ENCODE measurements at places on chromosomes 11 and 22. TPM values are rescaled to one million over a fixed set of nuclear protein-coding genes. Genes with fewer than 3 reads are reported as not detected.

GRCh38 chr11:32426819-32427615, 8.3 kb downstream of the WT1 start:
- no peak overlapping the region for H3K27ac ChIP-seq
- H3K36me3 ChIP-seq: no peaks in the 10 kb centered on the region
- no peak for DNase-seq
- H3K4me1 ChIP-seq: no peaks in the 10 kb centered on the region

- H3K36me3 ChIP-seq: no peaks in the 10 kb centered on the region
- H3K4me1 ChIP-seq: no peaks in the 10 kb centered on the region
- H3K27me3 ChIP-seq: no peaks in the 10 kb centered on the region
- H3K4me3 ChIP-seq: no peak overlapping the region
These were observed 470.6 kb downstream of the NTM start for GRCh38 chr11:131841028-131841427.

DNA sequence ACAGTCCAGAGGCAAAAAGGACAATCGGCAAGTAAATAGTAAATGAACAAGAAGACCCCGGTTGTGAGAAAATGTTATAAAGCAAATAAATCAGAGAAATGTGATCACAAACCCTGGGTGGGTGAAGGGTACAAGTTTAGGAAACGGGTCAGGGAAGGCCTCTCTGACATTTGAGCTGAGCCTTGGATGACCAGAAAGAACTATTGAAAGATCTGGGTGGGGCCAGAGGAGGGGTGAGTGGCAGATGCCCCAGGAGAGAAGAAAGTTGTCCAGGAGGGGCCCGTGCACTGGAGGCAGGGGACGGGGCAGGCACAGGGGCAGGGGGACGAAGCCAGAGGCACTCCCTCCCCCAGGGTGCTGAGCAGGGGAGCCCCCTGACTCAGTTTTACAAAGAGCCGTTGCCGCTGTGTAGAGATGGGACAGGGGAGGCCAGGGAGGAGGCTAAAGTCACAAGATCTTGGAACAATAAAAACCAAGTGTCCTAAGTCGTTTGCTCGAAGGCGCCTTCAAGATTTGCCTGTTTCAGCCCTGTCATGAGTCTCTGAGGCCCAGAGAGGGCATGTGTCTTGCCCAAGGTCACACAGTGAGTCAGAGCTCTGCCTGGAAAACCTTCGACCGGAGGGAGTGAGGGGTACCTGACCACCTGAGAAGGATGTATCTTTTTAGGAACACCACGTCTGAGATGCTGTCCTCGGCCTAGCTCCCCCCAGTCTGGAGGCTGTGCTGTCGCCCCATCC, 10.8 kb upstream of the PDGFB start:
- no peak for DNase-seq
- H3K27me3 ChIP-seq: no peaks in the 10 kb centered on the region
- H3K4me1 ChIP-seq: peaks cover 30% of the 10 kb centered on the region
- no peaks in the 10 kb centered on the region for H3K36me3 ChIP-seq
- peak overlapping the region; percentile 61 for H3K27ac ChIP-seq
- H3K4me3 ChIP-seq: no peak overlapping the region

The DEUP1 gene
- total RNA-seq: not detected

Data from esophagus squamous epithelium (tissue), 5 donors.